ENCODE measurements at places on chromosomes 5 and 9.

DNA sequence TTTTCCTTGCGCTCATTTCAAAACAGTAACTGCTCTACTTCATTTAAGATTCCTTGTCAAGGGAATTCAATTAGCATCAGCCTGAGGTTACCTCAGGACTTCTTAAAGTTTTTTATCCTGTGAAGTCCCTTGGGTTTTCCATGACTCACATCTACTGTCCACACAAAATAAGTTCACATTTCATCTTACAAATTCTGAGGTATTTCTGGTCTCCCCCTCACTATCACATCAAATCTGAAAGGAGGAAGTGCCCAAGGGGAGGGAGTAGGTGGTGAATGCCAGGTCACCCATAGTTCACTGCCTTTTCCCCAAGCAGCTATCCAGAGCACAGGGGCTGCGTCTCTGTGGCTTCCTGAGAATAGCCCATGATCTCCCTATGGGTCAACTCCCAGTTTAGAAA, 227.1 kb upstream of the NREP start:
- peak; percentile 87 for DNase-seq

DNA sequence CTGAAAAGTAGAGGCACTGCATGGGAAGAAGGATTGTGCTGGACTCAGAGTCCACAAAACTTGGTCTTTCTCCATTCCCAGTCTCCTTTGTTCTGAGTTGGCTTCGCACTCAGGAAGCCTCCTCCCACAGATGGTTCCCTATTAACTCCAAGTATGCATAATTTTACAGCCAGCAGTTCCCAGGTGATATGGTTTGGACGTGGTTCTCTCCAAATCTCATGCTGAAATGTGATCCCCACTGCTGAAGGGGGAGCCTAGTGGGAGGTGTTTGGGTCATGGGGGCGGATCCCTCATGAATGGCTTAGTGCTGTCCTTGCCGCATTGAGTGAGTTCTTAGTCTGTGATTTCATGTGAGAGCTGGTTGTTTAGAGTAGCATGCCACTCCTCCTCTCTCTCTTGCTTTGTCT, 86.6 kb downstream of the FEM1C start:
- no peak for DNase-seq

- no peak for DNase-seq
Observed at GRCh38 chr9:8071445-8071798, 271.8 kb upstream of the DMAC1 start.

GRCh38 chr5:112554101-112554977, 135.3 kb upstream of the EPB41L4A start:
- DNase-seq: no peak

DNA sequence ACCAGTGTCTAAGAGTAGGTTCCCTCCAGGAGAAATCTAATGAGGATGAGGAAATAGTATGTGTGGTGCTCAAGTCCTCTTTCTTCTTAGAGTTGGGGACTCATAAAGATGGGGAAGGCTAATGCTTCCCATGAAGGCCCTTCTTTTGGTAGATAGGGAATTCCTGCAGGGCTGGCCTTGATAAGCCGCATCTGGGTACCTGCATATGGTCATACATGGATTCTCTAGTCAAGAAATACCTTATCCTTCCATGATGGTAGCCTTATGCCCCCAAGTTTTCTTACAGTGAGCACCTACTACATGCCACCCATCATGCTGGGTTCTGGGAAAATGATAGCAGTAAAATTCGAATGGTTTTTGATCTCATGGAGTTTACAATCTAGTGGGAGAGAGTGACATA, 382.6 kb downstream of the KDM4C start:
- no peak for DNase-seq

DNA sequence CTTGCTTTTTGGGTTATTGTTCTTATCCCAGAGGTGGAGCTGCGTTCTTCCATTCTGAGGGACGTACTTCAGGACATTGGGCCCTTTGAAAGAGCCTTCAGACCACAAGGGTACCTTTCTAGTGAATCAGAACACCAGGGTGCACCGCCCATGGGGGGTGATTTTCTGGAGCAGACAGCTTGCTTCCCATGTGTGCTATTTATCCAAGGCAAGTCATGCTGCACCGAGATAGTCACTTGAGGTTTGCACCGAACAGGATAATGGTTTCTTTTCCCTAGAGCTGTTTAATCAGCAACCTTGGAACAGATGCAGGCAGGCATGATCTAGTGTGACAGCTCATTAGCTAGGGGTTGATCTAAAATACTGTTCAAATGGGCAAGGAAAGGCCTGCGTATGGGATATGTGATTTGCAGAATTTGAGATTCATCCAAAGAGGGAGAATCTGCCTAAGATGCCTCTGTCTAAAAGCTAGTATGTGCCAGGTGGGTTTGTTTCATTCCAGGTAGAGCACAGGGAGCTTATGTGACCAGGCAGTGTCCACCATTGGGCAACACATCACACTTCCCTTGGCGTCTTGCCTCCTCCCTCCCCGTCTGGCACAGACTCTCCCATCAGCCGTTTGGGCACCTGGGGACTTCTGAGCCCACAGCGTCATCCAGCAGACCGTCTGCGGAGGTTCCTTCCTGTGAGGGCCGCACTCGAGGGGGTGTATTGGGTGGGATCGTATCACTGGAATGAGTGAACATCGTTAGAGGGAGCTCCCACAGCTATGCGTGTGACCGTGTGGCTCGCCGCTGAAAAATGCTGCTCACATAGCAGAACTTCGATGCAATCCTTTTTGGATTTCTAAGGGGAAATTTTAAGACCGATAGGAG, 23.0 kb downstream of the ABL1 start:
- peak; percentile 73 for DNase-seq

DNA sequence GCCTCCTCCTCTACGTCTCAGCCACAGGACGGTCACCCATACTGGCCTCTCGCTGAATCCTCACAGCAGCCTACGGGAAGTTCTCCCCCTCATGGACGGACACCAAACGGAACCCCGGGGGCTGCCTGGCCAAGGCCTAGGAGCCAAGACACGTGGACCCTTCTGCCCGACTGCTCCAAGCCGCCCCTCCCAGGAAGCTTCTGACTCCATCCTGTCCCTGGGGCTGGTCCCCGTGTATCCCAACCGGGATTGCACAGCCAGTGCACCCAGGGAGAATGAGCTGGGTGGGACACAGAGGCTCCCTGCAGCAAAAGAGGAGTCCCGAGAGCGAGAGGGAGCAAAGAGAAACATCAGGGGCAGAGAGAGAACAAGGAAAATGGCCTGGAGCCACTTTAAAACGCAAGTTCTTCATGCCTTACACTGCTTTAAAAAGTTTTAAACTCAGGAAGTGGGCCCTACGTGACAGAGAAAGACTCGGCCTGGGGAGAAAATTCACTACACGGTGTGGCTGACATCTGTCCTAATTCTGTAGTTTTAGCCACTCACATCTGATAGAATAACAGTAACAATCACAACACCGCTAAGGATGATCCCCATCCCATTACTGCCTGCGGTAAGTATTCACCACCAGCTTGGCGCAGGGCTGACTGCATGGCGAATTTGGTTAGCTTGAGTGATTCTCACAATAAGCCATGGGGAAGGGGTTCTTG, 3.0 kb downstream of the FAM78A start:
- no peak for DNase-seq

DNA sequence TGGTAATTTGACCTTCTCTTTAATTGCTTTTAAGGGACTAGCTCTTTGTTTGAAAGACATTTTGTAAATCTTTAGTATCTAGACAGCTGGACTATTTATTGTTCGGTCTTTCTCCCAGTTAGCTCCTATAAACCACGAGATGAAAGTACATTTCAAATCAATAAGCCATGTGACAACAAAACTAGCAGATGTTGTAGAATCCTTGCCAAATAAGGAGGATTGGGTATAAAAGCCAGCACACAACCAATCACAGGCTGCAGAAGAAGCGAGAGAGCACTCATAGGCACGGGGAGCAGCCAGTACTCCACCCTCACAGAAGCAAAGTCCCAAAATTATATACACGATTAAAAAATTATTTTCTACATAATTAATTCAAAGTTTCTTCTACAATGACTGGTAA, 8.1 kb upstream of the OMD start:
- peak; percentile 47 for DNase-seq
